Foreskin fibroblast (primary cell): ENCODE measurements at places on chromosomes 16 and 17.

GRCh38 chr17:8019665-8020650, 17.5 kb downstream of the GUCY2D start:
- no peak for DNase-seq

- DNase-seq: peak; percentile 76
Observed at GRCh38 chr17:48241131-48241591, 133.6 kb downstream of the SNX11 start.

GRCh38 chr16:50972876-50973275, 178.2 kb downstream of the SALL1 start:
- DNase-seq: no peak

DNA sequence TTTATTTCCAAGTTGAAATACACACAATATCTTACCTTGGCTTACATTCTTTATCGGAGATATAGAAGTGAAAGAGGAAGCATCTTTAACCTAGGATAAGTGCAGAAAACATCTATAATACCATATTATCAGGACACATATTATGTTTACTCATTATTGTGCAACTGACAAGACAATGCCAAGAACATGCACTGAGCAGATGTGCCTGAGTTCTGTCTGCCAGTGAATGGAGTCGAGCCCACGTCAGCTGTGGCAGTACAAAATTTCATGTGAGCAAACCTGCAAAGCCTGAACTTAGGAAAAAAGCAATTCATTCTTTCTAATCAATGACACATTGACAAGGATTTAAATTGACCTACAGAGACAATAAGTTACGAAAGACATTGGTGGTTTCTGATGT, 154.4 kb downstream of the AXIN2 start:
- DNase-seq: peak; percentile 74

GRCh38 chr16:13332713-13333255, 431.4 kb downstream of the SHISA9 start:
- no peak for DNase-seq

DNA sequence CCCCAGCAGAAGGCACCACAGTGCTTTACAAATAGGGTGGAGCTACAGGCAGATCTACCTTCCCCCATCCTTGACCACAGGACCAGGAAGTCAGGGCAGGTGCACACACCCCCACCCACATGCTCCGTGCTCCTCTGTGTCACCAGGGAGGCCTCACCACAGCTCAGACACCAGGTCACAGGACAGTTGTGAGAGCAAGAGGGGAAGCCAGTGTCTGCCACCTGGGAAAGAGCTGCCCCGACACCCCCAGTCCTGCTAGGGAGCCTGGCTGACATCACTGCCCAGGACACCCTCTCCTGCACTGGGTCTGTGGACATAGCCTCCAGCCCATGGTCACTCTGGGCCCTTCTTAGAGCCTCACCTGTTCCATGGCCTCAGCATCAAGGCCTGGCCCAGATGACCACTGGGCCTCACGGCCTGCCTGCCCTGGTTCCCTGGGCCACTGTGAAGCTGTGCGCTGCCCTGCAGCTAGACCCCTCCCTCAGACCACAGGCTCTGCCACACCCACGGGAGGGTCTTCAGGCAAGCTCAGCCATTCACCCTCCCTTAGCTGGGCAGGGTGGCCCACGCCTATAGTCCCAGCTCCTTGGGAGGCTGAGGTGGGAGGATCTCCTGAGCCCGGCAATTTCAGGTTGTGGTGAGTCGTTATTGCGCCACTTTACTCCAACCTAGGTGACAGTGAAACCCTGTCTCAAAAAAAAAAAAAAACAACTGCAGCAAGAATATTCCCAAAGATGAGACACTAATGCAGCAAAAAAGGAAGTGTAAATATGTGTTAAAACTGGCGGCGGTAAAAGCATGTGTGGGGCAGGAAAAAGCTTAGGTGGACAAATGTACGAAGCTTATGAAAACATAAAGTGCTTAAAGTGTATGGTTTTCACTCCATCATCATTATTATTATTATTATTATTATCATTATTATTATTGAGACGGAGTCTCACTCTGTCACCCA, 14.2 kb downstream of the POLR3K start:
- DNase-seq: no peak

GRCh38 chr17:73562896-73563295, 81.3 kb downstream of the SDK2 start:
- DNase-seq: no peak

DNA sequence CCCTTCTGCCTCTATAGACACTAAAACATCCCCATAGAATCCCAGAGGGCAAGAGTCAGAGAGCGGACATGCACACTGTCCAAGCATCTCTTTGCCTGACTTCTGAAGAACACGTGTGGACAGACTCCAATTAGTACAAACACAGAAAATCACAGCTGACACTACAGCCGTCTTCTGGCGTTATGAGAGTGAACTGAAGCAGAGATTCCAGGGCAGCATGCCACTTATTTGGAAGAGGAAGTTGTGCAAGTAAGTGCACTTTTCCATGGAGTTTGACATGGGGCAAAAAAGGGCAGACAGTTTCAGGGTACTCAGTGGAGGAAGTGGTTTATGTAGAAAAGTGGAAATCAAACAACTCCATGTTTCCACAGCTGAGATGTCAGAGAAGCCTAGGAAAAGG, 16.8 kb upstream of the ZNF287 start:
- DNase-seq: no peak

DNA sequence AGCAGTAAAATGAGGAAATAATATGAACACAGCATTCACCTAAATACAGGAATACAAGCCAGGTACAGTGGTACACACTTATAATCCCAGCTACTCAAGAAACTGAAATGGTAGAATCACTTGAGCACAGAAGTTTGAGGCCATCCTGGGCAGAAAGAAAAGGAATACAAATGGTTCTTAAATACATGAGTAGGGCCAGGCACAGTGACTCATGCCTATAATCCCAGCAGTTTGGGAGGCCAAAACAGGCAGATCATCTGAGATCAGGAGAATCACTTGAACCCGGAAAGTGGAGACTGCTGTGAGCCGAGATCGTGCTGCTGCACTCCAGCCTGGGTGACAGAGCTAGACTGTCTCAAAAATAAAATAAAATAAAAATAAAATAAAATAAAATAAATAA, 23.0 kb upstream of the SMG8 start:
- DNase-seq: no peak

DNA sequence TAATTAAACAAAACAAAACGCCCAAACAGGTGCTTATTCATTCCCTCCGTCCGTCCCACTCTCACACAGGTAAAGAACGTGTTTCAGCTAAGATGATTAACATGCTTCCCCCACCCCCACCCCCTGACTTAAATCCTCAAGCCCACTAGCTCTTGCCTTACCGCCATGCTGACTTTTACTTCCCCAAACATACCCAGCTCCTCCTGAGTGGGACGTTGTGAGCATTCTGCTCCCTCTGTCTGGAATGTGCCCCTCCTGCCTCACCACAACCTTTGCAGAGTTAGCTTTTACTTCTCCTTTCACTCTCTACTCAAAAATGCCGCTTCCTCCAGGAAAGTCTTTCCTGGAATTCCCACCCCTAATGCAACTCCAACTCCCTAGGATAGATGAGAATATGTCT, 774.0 kb upstream of the RBFOX1 start:
- no peak for DNase-seq

- no peak for DNase-seq
Observed at GRCh38 chr17:18017958-18018357, 21.0 kb downstream of the ATPAF2 start.

DNA sequence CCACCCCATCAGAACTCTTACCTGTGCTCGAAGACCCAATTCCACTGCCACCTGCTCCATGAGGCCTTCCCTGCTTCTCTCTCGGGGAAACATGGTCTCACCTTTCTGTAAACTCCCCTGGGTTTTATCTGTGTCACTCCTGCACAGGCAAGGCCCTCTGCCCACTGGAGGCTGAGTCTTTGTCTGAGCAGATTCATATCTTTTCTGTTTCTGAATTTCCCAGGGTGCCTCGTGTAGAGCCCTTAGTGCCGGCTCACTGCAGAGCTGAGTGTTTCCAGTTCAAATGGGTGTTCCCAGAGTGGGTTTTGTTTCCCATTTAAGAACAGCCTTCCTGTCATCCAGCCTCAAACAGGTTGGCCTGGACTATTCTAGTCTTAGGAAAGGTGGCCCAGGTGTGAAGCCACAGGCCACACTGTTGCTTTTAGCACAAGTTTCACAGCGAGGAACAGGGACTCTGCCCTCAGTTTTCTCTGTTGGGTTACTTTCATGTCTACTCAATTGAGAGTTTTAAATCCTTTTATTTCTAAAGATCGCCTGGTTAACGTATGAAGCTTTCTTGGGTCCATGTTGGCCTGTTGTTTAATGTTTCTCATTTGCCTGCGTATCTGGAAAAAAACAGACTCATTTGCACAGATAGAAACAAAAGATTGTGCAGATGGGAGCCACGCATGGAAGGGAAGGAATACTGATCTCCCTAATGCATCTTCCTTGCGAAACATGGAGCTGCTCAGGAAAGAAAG, 228.7 kb downstream of the MSI2 start:
- DNase-seq: no peak

GRCh38 chr16:82476786-82477185, 150.0 kb upstream of the CDH13 start:
- DNase-seq: no peak

DNA sequence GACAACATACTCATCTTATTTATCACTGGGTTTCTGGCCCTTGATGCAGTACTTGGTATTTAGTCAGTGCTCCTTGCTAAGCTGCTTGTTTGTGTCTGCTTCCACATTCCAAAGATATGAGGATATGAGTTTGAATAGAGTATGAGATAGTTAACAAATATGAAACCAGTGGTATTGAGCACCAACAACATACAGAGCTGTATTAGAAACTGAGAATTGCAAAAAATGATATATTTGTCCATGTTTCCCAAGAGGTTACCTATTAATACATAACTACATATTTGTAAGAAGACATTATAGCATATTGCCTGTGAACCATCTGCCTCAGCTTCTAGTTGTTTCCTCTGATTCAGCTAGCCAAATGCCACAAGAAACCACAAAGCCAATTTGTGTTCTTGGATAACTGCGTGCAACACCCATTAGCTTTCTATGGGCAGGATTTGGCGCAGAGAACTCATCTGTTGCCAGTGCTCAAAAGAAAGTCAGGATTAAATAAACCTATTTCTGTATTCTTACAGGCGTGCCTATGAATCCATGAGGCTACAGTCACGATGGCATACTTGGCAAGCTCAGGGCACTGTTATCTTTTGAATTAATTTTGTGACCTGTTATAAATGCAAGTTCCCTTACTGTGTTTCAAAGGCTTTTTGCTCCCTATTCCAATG, 194.4 kb downstream of the MAP2K6 start:
- DNase-seq: peak; percentile 89

- no peak for DNase-seq
Observed at GRCh38 chr17:67044016-67044772, at the start of gene CACNG1. Gene CACNG1, plus strand, starts transcription at chr17:67044554. Its CDS starts 107 bp downstream, at chr17:67044661.

DNA sequence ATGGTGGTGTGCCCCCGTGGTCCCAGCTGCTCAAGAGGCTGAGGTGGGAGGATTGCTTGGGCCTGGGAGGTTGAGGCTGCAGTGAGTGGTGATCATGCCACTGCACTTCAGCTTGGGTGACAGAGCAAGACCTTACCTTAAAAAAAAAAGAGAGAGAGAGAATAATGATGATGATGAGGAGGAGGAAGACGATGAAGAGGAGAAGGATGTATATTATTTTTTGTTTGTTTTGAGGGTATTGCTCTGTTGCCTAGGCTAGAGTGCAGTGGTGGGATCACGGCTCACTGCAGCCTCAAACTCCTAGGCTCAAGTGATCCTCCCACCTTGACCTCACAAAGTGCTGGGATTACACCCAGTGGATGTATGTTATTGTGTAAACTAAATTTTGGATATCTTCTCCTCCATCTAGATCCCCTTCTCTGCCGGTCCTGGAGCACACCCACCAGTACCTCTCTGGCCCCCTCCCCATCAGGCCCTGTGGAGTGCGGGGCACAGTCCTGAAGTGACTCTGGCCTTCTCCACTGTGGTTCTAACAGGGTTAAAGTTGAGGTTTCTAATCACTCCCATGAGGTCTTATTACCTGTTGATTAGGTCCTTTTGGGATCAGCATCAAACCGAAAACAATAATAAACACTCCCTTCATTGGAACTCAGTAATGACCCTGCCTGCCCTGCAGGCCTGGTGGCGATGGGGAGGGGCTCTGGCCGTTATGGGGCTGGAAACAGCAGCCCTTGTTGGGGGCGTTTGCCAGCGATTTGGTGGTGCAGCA, 60.5 kb upstream of the ZFHX3 start:
- no peak for DNase-seq

DNA sequence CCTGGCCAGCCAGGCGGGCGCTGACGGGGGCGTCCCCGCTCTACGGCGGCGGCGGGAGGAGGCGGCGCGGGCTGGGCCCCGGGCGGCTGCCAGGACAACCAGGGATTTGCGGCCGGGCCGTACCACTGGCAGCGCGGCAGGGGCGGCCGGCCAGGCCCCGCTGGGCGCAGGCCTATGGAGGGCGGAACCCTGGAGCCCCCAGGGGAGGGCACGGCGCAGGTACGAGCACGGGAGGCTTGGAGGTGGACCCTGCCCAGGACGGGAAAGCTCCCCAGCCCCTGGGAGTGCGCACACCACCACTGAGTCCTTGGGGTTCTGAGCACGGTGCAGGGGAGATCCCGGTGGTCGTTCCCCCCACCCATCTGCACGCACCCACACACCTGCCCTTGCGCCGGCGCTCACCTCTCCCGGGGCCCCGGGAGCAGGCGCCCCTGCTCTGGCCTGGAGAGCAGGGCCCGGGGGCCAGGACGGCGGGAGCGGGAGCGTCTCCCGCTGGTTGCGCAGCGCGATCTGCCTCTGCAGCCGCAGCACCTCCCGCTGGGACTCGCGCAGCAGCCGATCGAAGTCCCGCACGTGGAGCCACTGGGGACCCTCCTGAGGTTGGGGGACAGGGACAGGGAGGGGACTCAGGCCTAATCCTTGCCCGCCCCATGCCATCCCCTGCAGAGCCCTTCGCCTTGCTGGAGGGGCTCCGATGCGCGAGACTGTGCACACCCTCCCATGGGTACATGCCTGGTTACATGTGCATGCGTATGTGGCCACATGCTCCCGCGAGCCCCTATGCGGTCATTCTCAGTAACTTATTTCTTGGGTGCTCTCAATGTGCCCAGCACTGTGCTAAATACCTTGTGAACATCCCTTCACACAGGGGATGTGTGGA, 3.9 kb downstream of the TSPOAP1 start:
- no peak for DNase-seq

DNA sequence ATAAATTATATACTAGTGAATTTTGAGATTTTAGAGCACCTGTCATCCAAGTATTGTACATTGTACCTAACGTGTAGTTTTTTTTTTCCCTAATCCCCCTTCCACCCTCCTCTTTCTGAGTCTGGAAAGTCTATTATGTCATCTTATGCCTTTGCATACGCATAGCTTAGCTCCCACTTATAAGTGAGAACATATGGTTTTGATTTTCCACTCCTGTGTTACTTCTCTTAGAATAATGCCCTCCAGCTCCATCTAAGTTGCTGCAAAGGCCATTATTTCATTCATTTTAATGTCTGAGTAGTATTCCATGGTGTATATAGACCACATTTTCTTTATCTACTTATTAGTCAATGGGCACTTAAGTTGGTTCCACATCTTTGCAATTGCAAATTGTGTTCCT, 177.0 kb upstream of the C16orf82 start:
- DNase-seq: no peak

- DNase-seq: peak; percentile 65
Observed at GRCh38 chr16:3514621-3515020, 13.8 kb downstream of the CLUAP1 start.

- DNase-seq: no peak
Observed at GRCh38 chr16:5062790-5063765, 2.7 kb downstream of the C16orf89 start.

- no peak for DNase-seq
Observed at GRCh38 chr16:26642047-26642664, 424.6 kb upstream of the C16orf82 start.
